ENCODE measurements at places on chromosomes 5 and 9.

GRCh38 chr5:160441311-160441781, 19.7 kb downstream of the PTTG1 start:
- DNase-seq: peak; percentile 31

DNA sequence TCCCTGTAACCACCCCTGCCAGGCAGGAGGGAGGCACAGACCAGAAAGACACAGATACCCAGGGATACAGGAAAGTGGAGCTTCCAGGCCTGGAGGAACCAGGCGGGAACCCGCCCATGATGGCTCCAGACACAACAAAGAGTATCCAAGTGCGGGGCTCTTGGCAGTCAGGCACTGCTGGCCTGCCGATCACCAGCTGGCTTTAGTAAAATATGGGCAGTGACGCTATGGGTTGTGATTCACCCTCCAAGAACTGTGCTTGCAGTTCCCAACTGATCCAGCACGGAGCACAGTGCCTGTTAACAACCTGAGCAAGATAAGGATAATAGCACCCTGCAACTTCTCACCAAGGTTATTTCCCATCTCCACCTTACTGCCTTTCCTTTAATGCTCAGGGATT, 463.3 kb downstream of the IRX1 start:
- DNase-seq: no peak

GRCh38 chr9:78934880-78935279, 636.9 kb upstream of the TLE4 start:
- DNase-seq: no peak

DNA sequence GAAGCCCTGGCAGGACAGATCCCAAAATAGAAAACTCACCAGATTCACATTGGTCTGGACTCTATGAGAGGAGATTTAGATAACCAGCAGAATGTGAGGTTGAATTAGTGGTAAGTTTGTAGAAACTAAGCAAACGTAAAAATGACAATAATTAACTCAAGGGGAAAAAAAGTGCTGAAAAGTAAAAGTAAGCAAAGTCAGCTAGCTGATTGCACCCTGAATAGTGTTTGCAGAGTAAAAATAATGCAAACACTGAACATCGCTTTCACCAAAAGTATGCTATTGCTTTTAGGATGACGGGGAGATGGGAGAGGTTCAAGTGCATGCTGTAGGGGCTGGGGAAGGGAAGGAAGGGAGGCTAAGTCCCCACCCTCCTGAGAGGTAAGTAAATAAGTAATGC, 92.5 kb upstream of the RARS1 start:
- DNase-seq: no peak

DNA sequence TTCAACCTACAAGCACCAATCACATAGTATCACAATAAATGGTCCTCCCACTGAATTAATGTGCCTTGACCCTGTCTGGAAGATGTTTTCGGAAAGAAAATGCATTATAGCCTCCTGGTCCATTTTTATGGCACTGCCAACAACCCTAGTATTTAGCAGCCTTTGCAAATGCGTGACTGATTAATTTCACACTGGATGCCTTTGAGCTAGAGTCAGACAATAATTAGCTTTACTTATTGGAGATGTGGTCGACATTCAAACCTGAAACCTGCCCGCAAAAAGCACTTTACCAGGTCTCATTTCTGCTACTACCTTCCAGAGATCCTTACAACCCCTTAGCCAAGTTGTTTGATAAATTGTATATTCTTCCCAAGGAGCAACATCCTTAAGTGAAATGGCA, 119.3 kb upstream of the DPYSL3 start:
- DNase-seq: no peak

GRCh38 chr9:21709464-21710058, 92.9 kb upstream of the MTAP start:
- DNase-seq: no peak

- DNase-seq: no peak
Observed at GRCh38 chr9:106616026-106616425, 246.9 kb upstream of the ZNF462 start.

DNA sequence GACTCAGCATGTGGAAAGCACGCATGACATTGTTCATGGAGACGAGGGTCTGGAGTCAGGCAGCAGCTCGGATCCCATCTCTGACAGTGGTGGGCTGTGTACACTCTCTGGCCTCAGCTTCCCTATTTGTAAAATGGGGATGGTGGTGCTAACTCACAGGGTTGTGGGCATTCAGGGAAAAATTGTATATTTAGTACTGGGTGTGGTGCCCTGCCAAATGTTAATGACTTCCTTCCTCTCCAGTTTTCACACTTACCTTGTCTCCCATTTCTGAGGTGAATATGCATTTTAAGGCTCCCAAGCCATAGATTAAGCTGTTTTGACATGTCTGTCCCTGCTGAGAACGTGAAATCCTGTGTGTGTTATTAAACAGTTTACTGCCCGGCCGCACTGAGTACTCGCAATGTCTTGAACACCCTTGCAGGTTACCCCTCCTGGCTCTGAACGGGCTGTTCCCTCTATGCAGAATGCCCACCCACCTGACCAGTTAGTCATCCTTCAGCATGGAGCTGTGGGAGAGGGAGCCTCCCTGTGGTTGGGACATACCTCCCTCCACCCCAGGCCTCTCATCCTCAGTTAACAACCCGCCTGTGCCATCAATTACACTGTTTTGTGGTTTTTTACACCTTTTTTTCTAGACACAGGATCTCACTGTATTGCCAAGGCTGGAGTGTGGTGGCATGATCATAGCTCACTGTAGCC, 25.8 kb downstream of the TJP2 start:
- peak; percentile 50 for DNase-seq

- DNase-seq: no peak
Observed at GRCh38 chr9:15746905-15747304, 194.1 kb downstream of the CCDC171 start.

- DNase-seq: no peak
Observed at GRCh38 chr9:120914396-120914795, 12.2 kb downstream of the TRAF1 start.

GRCh38 chr5:81786496-81786895, 35.6 kb upstream of the SSBP2 start:
- no peak for DNase-seq

GRCh38 chr9:86046071-86046636, 53.2 kb downstream of the GOLM1 start:
- DNase-seq: no peak

- no peak for DNase-seq
Observed at GRCh38 chr5:3059488-3059887, 308.0 kb upstream of the IRX2 start.

GRCh38 chr9:138021251-138022056, 143.9 kb downstream of the CACNA1B start:
- DNase-seq: no peak

DNA sequence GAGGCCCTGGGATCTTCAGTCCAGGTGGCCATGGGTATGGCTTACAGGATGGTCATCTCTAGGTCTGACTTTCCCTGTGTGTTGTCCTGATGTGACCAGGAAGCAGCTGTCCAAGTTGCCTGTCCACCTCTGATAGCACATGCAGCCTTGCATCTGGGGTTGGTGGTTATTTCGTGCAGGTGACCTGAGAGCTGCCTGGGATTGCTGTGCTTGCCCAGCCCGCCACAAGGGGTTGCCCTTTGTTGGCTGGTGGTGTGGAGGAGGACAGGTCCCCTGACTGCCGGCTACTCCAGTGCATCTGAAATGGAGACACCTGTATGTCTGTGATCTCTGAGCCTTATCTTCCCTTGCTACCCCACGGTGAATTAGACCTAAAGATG, 212.6 kb downstream of the ARHGAP26 start:
- no peak for DNase-seq

DNA sequence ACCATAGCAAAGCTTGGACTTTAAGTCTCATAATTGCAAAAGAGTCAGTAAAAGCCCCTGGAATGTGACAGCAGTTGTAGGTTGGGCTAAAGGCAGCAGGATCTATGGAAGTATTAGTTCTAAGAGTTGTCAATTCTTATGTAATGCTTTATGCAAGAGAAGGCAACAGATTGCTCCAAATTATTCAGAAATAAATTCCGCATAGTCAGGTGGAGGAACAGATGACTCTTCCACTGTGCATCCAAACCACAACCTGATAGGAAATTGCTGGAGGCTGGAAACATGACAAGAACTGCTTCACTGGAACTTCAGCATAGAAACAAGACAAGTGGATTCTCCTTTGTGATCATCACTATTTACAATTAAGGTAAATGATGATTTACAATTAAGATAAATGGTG, 101.0 kb downstream of the STARD4 start:
- DNase-seq: peak; percentile 5

- DNase-seq: no peak
Observed at GRCh38 chr5:44278469-44278868, 110.8 kb downstream of the FGF10 start.

GRCh38 chr5:68593211-68593671, 377.7 kb downstream of the PIK3R1 start:
- no peak for DNase-seq

- no peak for DNase-seq
Observed at GRCh38 chr9:98778711-98779530, 17.4 kb downstream of the ANKS6 start.

DNA sequence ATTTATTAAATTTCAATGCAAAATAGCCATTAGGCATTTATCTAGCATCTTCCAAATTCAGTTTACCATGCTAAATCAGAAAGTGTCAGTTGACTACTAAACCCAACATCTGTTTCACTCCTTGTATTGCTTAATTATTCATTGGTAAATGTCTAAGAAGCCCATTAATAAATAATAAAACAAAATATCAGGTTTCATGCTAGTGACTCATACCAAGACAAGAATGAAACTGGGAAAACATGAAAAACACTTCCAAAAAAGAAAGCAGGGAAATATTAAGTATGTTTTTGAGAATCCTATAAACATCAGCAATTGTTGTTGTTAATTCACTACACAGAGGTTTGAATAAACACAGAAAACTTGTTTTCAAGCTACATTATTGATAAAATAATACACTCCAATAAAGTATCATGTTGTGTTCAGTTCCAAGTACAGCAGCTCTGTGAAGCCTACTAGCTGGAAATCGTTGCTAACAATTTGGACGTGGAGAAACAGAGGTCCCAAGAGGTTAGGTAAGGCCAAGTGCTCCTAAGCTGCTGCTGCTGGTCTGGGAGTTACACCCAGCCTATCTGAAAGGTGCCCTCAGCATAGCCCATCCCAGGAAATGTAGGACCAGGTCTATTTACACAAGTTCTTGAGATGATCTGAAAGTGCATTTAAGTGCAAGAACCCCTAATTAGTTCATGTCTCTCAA, 78.8 kb downstream of the GNAQ start:
- peak; percentile 49 for DNase-seq

DNA sequence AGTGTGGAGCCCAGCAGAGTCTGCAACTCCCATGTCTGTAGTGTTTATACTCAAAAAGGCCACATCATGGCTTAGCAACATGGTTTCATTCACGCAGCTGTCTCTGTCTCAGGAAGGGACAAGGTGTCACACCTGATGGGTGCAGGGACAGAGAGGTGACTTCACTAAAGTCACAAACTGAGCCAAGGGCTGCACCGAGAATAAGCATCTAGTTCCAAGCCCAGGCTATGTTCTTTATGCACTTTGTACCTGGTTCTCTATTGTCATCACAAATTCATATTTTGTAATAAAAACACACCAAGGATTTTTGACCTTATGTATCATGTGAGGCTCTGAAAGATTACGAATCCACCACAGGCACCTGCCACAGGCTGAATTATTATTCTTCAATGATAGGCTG, 64.9 kb upstream of the STK32A start:
- DNase-seq: no peak

DNA sequence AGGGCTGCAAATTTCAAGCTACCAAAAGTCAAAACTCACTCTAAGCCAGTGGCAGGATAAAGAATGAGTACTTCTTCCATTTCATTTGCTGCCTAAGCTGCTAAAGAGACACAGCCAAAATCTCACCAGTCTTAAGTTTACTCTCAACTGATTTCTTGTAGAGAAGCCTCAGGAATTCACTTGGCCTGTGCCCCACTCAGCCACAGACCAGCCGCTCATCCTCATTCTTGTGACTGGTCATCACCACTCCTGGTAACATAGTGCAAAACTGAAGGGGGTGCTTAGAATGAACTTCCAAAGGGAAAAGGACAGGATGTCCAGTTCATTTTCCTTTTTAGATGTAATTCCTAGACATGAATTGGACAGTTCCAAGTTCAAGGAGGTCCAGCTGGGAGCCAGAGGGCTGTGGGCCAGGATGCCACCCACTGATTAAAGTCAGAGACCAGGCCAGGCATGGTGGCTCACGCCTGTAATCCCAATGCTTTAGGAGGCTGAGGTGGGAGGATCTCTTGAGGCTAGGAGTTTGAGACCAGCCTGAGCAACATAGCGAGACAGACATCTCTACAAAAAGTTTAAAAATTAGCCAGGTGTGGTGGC, 72.7 kb upstream of the RANBP3L start:
- DNase-seq: peak; percentile 71

GRCh38 chr5:132498686-132499271, 8.2 kb upstream of the IRF1 start:
- no peak for DNase-seq

GRCh38 chr5:122705851-122706250, 69.0 kb upstream of the SNX2 start:
- DNase-seq: no peak

DNA sequence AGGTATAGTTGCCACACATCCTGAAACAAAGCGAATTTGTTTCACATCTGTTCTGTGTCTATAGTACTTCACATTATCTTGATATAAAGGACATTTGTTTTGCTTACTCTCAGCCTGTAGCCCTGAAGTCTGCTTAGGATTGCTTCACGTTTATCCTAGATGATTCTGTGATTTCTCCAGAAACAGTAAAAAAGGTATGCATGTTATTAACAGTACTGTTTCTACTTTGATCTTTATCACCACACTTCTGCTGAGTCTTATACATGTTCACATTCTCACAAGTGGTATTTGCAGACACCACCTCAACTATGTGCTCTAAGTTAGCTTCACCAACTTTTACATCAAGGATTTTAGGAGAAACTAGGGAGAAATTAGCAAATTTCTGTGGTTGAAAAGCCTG, 47.4 kb upstream of the ADAMTS19 start:
- peak; percentile 10 for DNase-seq

DNA sequence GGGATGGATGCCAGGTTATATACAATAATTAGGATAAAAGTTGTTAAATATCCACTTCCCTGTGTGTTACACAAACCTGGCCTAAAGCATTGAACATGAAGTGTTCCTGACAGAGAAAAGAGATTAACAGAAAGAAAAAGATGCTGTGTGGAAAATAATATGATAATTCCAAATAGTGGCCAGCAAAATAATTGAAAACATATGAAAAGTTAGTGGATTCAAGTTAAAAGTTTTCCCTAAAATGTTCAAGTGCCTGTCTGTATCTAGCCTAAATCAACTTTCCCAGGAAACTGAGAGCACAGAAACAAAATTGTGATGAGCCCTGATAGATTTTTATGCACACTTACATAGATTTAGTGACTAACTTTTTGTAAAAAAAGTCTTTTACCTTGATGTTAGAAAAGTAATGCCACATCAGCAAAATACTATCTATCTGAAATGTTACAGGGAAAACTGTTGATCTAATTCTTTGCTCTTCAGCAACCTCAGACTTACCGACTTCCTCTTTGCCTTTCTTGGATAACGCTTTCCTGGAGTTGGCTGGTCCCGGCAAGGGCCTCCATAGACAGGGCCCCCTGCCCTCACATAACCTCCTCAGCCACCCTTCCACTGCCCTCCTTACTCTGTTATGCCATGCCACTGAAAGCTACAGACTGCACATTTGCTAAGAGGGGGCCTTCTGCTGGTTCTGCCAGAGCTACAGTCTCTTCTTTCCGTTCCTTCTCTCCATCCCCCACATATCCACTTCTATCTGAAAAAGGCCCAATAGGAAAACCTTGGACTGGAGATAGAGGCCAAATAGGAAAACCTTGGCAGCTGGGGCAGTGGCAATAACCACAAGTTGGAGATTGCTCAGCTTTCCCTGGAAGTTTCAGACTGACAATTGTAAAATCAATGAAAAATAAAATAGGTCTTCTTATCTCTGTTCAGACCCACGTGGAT, 44.4 kb downstream of the ZNF474 start:
- no peak for DNase-seq
